ENCODE measurements at places on chromosomes 6 and 20.

GRCh38 chr6:16168858-16169257, 40.0 kb downstream of the MYLIP start:
- no peak overlapping the region for H3K4me3 ChIP-seq
- no peak overlapping the region for H3K27ac ChIP-seq
- no peaks in the 10 kb centered on the region for H3K4me1 ChIP-seq
- H3K36me3 ChIP-seq = no peaks in the 10 kb centered on the region
- DNase-seq = no peak
- H3K27me3 ChIP-seq = no peaks in the 10 kb centered on the region

- no peak for DNase-seq
- H3K27me3 ChIP-seq = peaks cover 7% of the 10 kb centered on the region
- H3K36me3 ChIP-seq = peaks cover 15% of the 10 kb centered on the region
- H3K4me1 ChIP-seq = peaks cover 2% of the 10 kb centered on the region
Measured at GRCh38 chr6:170186941-170187668, 103.8 kb downstream of the DLL1 start.

- peaks cover 6% of the 10 kb centered on the region for H3K27me3 ChIP-seq
- DNase-seq = no peak
- H3K27ac ChIP-seq = no peak overlapping the region
- H3K4me1 ChIP-seq = peaks cover 3% of the 10 kb centered on the region
- H3K36me3 ChIP-seq = no peaks in the 10 kb centered on the region
Measured at GRCh38 chr6:108961985-108962384, 113.8 kb downstream of the ARMC2 start.

- no peaks in the 10 kb centered on the region for H3K36me3 ChIP-seq
- no peak overlapping the region for H3K4me3 ChIP-seq
- DNase-seq = no peak
- H3K4me1 ChIP-seq = peaks cover 2% of the 10 kb centered on the region
Measured at GRCh38 chr20:18265441-18265840, 22.9 kb upstream of the ZNF133 start.

- H3K27me3 ChIP-seq = no peaks in the 10 kb centered on the region
- no peak overlapping the region for H3K27ac ChIP-seq
- no peak for DNase-seq
- no peak overlapping the region for H3K4me3 ChIP-seq
- no peaks in the 10 kb centered on the region for H3K4me1 ChIP-seq
Measured at GRCh38 chr6:123524781-123525180, 112.0 kb downstream of the TRDN start.
